HT1080 (cell line): ENCODE measurements at places on chromosomes 7 and 10. TPM values are rescaled to one million over a fixed set of nuclear protein-coding genes. Genes with fewer than 3 reads are reported as not detected.

DNA sequence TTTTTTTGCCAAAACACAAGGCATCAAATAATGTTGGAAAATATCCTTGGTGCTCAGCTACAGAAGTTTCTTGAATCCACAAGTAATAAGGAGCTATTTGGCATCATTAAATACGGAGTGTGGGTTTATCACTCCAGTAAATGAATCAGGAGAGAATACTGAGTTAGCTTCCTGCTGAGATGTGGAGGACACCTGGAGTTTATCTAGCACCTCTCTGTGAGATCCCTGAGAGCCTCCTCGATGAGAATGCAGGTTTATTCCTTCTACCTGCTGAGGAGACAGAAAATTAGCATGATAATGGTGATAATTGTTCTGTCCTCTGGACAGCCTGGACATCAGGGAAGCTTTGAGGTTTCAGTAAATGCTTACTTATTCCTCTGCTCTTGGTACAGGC, 40.5 kb downstream of the NRG3 start:
- no peak for DNase-seq

DNA sequence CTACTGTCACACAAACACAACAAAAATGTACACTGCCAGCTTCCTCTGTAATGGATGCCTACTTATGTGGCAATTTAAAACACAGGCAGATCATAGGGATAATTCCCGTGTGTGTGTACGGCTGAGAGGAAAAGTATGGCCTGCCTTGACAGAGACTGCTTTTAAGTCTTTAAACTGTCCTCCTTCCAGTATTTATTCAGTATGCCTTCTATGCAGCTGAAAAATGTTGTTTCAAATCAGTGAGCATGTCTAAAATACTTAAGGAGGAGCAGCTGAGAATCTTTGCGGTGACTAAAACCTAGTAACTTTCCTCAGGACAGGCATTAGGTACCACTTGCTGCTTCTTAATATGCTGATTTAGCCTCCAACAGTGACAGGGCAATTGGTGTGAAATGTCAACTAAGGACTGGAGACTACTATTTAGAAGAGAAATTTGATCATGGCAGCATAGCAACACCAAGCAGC, 126.3 kb downstream of the CACNA2D1 start:
- no peak for DNase-seq

- no peak for DNase-seq
These were observed 210.4 kb downstream of the FAM107B start for GRCh38 chr10:14564268-14564744.

GRCh38 chr7:28142650-28143049, 37.9 kb downstream of the JAZF1 start:
- DNase-seq = no peak

GRCh38 chr10:84415539-84416244, 87.3 kb downstream of the CCSER2 start:
- peak; percentile 14 for DNase-seq

Gene ZSCAN25
- 8.3 and 14.2 TPM in 2 replicates for total RNA-seq

GRCh38 chr7:82594665-82595064, 151.1 kb upstream of the CACNA2D1 start:
- DNase-seq = no peak

Gene ADARB2
- 0.03 TPM in 1 of 2 replicates, not detected in the other for total RNA-seq

DNA sequence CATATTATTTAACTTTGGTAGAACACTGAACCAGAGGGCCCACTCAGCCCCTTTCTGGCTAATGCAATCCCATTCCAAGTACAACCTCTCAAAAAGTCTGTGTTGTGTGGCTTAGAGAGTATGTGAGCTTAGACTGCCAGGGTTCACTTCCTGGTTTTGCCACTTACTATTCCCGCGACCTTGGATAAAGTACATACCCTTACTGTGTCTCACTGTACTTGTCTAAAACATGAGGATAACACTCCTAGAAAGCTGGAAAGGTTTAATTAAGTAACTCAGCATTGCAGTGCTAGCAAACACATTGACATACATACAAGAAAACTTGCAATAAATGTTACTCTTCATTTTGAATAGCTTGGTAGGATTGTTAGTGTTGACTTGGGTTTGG, 215.8 kb downstream of the CHCHD3 start:
- DNase-seq = no peak

DNA sequence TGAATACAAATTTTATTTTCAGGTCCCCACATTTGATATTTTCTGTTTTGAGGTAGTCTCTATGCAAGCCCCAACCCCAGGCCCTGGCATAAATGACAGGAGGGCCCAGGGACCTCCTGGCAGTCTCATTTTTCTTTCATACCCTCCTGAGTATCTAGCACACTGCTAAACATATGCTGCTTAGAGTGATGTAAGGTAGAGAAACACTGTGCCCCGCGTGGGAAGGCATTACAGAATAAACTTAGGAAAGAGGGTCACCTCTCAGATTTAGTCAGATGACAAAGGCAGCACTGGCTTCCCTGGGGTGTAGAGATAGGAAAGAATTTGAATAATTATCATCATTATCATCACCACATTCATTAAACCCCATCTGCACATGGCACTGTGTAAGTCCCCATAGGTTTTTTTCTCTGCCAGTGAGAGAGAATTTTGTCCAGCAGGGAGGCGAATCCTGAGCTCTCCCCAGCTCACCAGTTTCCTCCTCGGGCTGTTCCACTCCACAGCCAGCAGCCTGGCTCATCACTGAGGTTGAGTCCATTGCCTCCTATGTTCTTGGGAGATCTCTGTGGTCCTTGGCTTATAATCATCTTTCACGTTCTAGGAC, 507.3 kb upstream of the GALNT17 start:
- no peak for DNase-seq

Gene PTPRZ1
- total RNA-seq = 0.26 and 0.30 TPM in 2 replicates

Gene C7orf57
- 1.2 TPM in 1 of 2 replicates, not detected in the other for total RNA-seq

Gene WIPF3
- not detected in 2 replicates for total RNA-seq

- no peak for DNase-seq
These were observed 2.0 kb downstream of the MRPL43 start for GRCh38 chr10:100985336-100985735.

DNA sequence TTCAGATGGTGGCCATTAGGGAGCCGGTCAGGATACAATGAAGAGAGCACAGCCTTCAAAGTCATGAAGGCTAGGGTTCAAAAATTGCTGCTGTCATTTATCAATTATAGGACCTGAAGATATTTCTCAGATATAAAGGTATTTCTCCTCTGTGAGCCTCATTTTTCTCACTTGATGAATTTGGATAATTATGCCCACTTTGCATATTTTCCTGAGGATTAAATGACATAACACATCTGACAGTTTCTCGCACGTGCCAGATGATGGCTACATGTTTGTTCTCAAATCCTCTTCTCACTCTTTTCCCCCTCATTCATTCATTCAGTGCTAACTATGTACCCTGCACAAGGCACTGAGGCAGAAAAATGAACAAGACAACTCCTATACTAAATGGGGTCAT, 391.6 kb downstream of the INHBA start:
- no peak for DNase-seq

GRCh38 chr7:23964715-23965114, 254.7 kb downstream of the STK31 start:
- no peak for DNase-seq
